ENCODE measurements at places on chromosomes 16 and 17.

- H3K4me3 ChIP-seq: no peak overlapping the region
- H3K27me3 ChIP-seq: no peaks in the 10 kb centered on the region
- DNase-seq: no peak
- no peaks in the 10 kb centered on the region for H3K4me1 ChIP-seq
These were observed 1496.7 kb downstream of the CDH11 start for GRCh38 chr16:63625126-63625525.

DNA sequence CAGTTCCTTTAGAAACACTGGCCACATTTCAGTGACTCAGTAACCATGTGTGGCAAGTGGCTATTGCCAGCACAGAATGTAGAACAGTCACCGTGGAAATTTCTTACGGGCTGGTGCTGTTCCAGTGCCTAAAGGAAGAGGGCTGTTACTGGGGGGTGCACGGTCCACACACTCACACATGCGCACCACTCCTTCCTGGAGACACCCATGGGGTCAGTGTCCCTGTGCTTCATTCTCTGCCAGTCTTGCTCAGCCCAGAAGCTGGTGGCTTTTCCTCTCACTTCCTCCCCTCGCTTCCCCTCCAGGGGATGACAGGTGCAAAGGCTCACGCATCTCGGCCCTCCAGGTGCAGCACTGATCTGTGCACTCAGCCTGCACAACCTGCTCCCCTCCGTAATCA lies 115.6 kb downstream of the CCDC182 start:
- no peaks in the 10 kb centered on the region for H3K27me3 ChIP-seq
- H3K36me3 ChIP-seq: peaks cover 28% of the 10 kb centered on the region
- peaks cover 25% of the 10 kb centered on the region for H3K4me1 ChIP-seq
- peak overlapping the region; percentile 15 for H3K27ac ChIP-seq

DNA sequence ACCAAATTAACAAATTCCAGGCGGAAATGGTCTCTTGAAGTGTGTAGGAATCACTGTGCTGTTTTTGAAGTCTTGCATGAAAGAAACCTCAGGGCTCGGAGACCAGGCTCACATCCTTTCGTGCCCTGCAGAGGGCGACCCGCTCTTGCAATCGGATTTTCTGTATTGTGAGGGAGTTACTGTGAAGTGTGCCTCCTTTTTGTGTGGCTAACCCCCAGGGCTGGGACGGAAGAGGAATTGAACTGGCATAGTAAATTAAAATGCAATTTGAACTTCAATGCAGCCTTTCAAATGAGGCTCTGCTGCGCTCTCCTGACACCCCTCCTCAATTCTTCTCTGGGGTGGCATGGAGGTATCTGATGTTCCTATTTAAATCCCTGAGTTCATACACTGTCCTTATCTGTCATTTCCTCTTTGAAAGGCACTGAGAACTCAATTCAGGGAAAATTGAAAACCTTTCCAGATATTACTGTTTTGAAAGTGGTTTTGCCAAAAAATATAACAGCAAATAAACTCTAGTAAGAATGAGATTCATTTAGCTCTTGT lies 51.5 kb upstream of the MGAT5B start:
- H3K4me1 ChIP-seq: peaks cover 7% of the 10 kb centered on the region
- H3K36me3 ChIP-seq: no peaks in the 10 kb centered on the region
- H3K27ac ChIP-seq: no peak overlapping the region

- no peak overlapping the region for H3K27ac ChIP-seq
- no peak for DNase-seq
- H3K36me3 ChIP-seq: no peaks in the 10 kb centered on the region
- no peaks in the 10 kb centered on the region for H3K4me1 ChIP-seq
- no peaks in the 10 kb centered on the region for H3K27me3 ChIP-seq
- no peak overlapping the region for H3K4me3 ChIP-seq
These were observed 111.9 kb downstream of the CNTNAP4 start for GRCh38 chr16:76389126-76389525.

- no peak for DNase-seq
- H3K4me1 ChIP-seq: no peaks in the 10 kb centered on the region
- H3K4me3 ChIP-seq: no peak overlapping the region
- H3K27ac ChIP-seq: no peak overlapping the region
- peaks cover 3% of the 10 kb centered on the region for H3K36me3 ChIP-seq
These were observed 26.4 kb downstream of the CHP2 start for GRCh38 chr16:23781176-23781575.

DNA sequence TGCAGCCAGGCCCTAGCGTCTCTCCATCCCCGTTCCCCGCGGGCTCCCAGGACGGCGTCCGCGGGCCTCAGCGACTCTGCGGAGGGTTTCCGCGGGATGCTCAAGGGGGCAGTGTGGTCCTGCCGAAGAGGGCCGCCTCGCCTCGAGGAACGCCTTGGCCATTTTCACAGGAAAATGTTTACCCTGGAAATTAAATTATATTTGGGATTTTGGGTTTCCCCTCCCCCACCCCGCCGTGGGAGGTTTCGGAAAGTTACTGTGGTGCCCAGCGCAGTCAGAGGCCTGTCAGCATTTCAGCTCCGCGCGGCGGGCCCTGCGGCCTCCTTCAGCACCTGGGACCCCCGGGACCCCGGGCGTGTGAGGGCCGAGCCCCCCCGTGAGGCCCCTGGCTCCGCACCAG lies 94.5 kb downstream of the PCTP start:
- H3K4me3 ChIP-seq: no peak overlapping the region
- H3K4me1 ChIP-seq: no peaks in the 10 kb centered on the region
- H3K27me3 ChIP-seq: no peaks in the 10 kb centered on the region
- DNase-seq: no peak
- H3K36me3 ChIP-seq: peaks cover 1% of the 10 kb centered on the region

DNA sequence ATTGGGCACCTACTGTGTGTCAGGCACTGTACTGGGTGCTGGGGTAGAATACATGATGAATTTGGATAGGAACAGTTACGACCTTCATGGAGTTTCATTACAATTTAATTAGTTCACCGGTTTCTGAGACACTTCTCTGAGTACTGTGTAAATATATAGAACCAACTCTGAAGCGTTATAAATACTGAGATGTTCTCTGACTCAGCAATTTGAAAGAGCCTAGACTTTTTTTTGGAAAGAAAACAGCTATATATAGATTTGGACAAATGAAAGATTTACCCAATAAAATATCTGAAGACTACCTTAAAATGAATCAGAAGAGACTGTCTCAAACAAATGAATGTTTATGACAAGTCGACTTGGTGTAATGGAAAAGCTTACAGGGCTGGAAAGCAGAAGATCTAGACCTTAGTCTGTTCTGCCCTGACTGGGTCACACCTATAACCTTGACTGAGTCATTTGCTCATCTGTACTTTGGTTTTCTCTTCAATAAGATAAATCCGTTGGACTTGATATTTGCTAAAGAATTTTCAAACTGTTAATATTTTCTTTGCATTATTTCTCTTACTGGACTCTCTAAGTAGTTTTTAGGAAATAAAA lies 4.6 kb upstream of the GAN start:
- H3K36me3 ChIP-seq: peaks cover 10% of the 10 kb centered on the region
- no peak for DNase-seq
- no peak overlapping the region for H3K27ac ChIP-seq
- no peaks in the 10 kb centered on the region for H3K27me3 ChIP-seq
- H3K4me1 ChIP-seq: peaks cover 38% of the 10 kb centered on the region
- H3K4me3 ChIP-seq: no peak overlapping the region

DNA sequence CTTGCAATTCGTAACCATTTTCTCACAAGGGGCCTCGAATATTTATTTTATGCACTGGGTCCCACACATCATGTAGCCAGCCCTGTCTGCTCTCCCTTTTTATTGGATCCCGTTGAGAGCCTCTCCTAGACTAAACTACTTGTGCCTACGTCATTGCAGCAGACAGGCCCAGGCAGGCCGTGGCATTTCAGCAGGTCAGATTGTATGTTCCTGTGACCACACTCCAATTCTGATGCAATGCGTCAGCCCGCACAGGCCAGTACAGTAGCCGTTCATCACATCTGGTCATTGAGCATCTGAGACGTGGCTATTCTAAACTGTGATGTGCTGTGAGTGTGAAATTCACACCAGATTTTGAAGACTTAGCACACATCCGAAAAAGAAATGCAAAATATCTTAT lies 42.2 kb downstream of the ABAT start:
- no peak for DNase-seq
- H3K36me3 ChIP-seq: no peaks in the 10 kb centered on the region
- peaks cover under 1% of the 10 kb centered on the region for H3K4me1 ChIP-seq

- H3K27me3 ChIP-seq: no peaks in the 10 kb centered on the region
- DNase-seq: no peak
- H3K4me3 ChIP-seq: no peak overlapping the region
- H3K36me3 ChIP-seq: peaks cover 20% of the 10 kb centered on the region
These were observed 3.6 kb downstream of the CYB5D2 start for GRCh38 chr17:4146641-4147040.

- DNase-seq: peak; percentile 57
- H3K27ac ChIP-seq: no peak overlapping the region
- peaks cover 8% of the 10 kb centered on the region for H3K36me3 ChIP-seq
These were observed 1.7 kb downstream of the ATP2A1 start for GRCh38 chr16:28879841-28880588.

DNA sequence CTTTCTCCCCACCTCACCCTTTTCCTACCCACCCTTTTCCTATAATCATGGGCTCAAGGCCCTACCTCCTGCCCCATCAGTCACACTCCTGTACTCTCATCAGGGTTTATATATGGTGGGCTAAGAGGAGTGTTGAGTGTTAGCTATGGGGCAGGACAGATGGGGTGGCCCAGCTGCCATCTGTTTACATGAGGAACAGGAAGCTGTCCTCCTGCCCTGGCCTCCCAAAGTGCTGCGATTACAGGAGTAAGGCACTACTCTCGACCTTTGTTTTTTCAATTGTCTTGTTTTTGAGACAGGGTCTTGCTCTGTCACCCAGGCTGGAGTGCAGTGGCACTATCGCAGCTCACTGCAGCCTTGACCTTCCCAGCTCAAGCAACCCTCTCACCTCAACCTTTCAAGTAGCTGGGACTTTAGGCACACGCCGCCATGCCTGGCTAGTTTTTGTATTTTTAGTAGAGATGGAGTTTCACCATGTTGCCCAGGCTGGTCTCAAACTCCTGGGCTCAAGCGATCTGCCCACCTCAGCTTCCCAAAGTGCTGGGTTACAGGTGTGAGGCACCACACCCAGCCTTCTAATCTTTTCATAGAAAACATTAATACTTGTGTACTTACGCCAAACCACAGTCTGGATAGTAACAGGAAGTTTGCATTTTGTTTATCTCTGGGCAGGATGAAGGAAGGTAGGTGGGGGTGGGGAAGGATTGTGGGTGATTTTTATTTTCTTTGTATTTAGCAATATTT lies 1.6 kb downstream of the TRADD start:
- H3K4me1 ChIP-seq: peaks cover 52% of the 10 kb centered on the region
- peaks cover 9% of the 10 kb centered on the region for H3K27me3 ChIP-seq
- H3K36me3 ChIP-seq: peaks cover 24% of the 10 kb centered on the region
- DNase-seq: no peak
- H3K4me3 ChIP-seq: peak overlapping the region; percentile 83
- H3K27ac ChIP-seq: peak overlapping the region; percentile 97

DNA sequence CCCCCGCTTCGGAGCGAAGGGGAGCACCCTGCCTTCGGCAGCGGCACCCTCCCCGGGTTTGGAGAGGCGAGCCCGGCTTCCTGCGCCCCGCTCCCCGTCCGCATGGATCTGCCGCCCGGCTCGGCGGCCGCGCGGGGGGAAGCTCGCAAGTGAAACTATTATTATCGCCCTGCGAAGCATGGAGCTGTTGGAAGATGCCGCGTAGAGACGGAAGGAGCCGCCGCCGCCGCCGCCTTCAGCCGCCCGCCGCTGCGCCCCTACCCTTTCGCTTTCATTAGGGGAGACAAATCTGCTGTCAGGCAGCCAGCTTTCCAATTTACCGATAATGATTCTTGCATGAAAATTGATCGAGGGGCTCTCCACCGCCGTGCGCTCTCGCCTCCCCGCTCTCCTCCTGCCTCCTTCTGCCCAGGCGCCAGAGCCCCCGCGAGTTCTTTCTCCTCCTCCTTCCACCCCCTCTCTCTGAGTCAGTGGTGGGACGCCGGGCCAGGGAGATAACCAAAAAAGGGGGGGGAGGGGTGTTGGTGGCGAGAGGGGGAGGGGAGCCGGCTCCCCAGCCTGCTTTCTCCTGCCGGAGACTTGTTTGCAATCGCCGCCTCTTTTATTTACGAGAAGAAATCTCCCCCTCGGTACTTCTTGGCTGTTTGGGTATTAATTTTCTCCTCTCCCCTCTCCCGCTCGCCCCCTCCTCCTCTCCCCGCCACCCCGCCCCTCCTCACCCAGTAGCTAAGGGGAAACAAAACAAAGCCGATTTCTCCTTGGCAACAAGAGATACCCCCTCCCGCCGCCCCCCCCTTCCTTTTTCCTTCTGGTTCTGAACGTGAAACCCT lies 58.0 kb upstream of the GSE1 start:
- H3K4me3 ChIP-seq: peak overlapping the region; percentile 96
- peaks cover 50% of the 10 kb centered on the region for H3K4me1 ChIP-seq
- H3K27ac ChIP-seq: peak overlapping the region; percentile 97
- H3K36me3 ChIP-seq: peaks cover 42% of the 10 kb centered on the region
- peak; percentile 43 for DNase-seq
- no peaks in the 10 kb centered on the region for H3K27me3 ChIP-seq

DNA sequence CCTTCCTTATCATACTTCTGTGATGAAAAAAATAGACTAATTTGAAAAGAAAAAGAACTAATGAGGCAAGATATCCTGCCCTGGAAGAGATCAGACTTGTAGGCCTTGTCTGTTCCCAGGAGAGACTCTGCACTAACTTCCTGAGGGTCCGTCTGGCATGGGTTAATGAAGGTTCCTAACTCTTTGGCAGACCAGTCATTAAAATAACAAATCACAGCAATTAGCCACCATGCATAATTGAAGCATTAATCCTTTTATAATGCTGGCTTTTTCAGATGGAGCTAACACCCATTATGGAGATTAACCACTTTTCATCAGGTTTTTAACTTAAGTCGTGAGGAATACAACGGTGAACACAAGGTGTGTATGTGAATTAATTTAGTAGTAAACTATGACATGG lies 10.4 kb upstream of the KRT10 start:
- H3K4me1 ChIP-seq: peaks cover 13% of the 10 kb centered on the region
- H3K27ac ChIP-seq: no peak overlapping the region
- no peak for DNase-seq
- no peaks in the 10 kb centered on the region for H3K27me3 ChIP-seq

GRCh38 chr17:65079489-65079900 lies 23.0 kb upstream of the GNA13 start:
- no peak overlapping the region for H3K27ac ChIP-seq
- peaks cover 3% of the 10 kb centered on the region for H3K36me3 ChIP-seq
- H3K4me3 ChIP-seq: no peak overlapping the region

- no peak overlapping the region for H3K4me3 ChIP-seq
- no peak overlapping the region for H3K27ac ChIP-seq
- H3K4me1 ChIP-seq: peaks cover 5% of the 10 kb centered on the region
- H3K27me3 ChIP-seq: no peaks in the 10 kb centered on the region
- peak; percentile 11 for DNase-seq
These were observed 196.1 kb downstream of the GSG1L start for GRCh38 chr16:27867122-27868110.

DNA sequence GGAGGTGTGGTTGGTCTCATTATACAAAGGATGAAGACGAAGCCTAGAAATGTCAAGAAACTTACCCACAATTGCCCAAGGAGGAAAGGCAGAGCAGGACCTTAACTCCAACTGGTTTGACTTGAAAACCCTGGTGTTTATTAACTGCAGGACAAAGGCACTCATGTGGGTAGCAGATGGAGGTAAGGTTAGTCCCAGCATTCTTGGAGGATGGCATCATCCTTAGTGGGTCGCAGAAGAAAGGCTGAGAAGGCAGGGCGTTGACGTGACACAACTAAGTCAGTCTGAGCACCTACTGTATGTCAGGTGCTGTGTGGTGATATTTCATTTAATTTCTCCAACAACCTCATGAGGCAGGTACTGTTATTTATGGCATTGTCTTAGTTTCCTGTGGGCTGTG lies 101.3 kb downstream of the HAPSTR1 start:
- H3K36me3 ChIP-seq: no peaks in the 10 kb centered on the region
- H3K27me3 ChIP-seq: peaks cover 10% of the 10 kb centered on the region
- DNase-seq: no peak
- no peaks in the 10 kb centered on the region for H3K4me1 ChIP-seq
- no peak overlapping the region for H3K4me3 ChIP-seq
- no peak overlapping the region for H3K27ac ChIP-seq

All from central memory CD8-positive, alpha-beta T cell (primary cell).